ENCODE measurements at places on chromosomes 2 and 18.

DNA sequence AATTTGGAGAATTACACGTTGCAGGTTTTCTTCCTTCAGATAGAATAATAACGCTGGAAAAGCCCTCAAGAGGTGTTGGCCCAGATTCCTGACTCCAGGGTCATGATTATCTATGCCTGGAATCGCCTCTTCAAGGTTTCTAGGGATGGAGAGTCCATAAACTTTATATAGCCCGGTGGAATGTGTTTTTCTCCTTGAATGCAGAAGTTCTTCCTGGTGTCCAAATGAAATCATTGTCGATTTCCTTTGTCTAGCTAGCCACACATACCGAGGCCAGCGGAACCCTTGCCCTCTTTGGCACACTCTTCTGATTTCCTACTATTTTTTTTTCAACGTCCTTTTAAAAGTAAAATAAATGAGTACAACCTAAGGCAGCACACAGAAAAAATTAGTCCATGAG lies 117.8 kb downstream of the PID1 start:
- no peak for DNase-seq

GRCh38 chr2:216074794-216075193 lies 6.8 kb downstream of the PECR start:
- no peak for DNase-seq

DNA sequence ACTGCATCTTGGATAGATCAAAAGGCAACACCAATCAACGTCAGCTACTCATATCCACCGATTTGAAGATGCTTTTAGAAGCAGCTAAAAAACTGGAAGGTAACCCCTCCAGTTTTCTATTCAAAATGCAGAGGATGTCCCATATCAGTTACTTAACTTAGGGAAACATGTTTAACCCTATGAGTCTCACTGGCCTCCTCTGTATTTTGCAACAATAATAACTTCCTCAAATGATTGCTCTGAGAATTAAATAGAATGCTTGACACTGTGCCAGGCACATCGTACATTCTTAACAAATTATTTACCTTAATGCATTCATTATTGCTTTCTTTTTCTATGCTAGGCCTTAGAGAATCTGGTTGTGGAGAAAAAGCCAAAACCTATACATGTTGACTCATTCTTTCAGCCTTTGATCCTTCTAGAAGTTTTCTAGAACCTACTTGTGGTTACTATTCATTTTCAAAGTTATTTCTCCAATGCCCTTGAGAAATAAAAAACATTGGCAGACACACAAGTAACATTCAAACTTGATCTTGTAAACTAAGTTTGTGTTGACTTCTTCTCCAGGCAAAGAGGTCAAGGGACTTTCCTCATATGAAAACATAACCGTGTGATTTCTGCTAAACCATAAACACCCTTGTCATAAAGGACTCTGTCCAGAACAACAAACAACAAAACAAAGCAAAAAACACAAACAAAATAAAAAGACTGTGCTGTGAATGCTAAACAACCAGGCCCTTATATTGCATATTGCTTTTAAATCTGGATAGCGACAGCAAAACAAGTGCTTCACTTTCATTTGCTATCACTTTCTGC lies 4.6 kb downstream of the DOCK10 start:
- no peak for DNase-seq

DNA sequence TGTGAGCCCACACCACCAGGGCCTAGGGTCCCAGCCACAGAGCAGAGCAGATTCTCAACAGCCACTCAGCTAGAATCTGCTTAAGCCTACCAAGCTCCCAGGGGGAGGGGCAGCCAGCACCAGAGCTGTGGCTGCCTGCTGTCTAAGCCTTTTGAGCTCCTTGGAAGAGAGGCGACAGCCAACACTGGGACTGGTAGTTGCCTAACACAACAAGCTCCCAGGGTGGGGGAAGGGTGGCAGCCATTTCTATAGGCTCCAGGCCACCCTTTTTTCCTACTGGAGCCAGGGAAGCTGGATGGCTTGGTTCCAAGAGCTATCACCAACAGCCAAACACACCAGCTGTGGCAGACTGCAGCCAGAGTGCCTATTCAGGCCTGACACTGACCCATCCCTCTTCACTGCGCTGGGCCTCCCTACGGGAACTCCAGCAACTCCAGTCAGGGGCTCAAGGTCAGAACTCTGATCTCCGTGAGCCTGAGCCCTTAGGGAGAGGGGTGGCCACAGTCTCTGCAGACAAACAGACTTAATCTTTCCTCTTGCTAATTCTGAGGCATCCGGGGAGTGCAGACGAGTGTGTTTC lies 1824.3 kb upstream of the CELF4 start:
- no peak for DNase-seq

- DNase-seq: no peak
Measured at GRCh38 chr2:191126386-191127085, 24.3 kb downstream of the STAT4 start.

DNA sequence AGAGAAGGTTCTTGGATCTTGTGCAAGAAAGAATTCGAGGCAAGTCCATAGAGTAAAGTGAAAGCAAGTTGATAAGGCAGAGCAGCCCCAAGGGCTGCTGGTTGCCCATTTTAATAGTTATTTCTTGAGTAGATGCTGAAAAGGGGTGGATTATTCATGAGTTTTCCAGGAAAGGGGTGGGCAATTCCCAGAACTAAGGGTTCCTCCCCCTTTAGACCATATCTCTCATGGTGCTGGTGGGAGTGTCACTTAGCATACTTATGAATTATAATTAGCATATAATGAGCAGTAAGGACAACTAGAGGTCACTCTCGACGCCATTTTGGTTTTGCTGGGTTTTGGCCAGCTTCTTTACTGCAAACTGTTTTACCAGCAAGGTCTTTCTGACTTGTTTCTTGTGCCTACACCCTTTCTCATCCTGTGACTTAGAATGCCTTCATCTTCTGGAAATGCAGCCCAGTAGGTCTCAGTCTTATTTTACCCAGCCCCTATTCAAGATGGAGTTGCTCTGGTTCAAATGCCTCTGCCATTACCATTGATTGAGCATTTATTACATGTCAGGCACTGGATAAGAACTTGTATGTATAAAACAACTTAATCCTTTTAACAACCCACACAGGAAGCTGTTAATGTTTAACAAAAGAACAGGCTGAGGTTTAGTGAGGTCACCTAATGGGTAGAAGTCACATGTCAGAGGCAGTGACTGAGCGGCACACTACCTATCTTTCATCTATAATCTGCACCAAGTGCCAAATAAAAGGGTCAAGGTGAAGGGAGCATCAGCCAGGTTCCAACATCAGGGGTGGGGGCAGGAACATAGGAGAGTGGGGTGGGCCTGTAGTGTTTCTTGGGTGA lies 250.9 kb downstream of the ICOS start:
- no peak for DNase-seq

- DNase-seq: no peak
Measured at GRCh38 chr2:235191978-235192377, 240.2 kb downstream of the SH3BP4 start.

- no peak for DNase-seq
Measured at GRCh38 chr2:239506101-239506857, 105.5 kb upstream of the HDAC4 start.

DNA sequence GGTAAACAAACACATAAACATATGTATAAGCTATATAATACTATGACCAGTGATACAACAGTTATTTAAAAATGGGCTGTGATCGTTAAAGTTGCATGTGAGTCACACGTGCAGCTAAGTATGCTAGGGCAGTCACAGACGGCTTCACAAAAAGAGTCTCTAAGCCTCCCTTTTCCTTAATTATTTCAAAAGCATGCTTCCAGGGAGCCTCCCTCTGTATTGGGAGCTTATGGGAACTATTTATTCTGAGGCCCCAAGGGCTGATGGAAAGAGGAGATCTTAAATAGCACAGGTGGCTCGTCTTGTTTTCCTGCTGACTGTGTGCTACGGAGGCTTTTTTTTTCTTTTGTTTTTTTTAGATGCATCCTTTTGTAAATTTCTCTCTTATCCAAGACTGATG lies 94.3 kb downstream of the ADCYAP1 start:
- DNase-seq: no peak

All from activated T-cell treated with anti-CD3 and anti-CD28 coated beads, Interleukin-2, amount 50 U/mL, for 48 hours (primary cell).